Activated CD8-positive, alpha-beta memory T cell treated with anti-CD3 and anti-CD28 coated beads for 36 hours (primary cell): ENCODE measurements at places on chromosomes 6 and 20. TPM values are rescaled to one million over a fixed set of nuclear protein-coding genes. Genes with fewer than 3 reads are reported as not detected.

Gene PI3
- not detected for total RNA-seq

Gene NTSR1
- total RNA-seq = not detected

Gene LTB
- total RNA-seq = 181 TPM

Gene SAMD3
- 4.6 TPM for total RNA-seq

Gene MUC21
- total RNA-seq = not detected

Gene HLA-DRB1
- 10.8 TPM for total RNA-seq
